Mammary epithelial cell (primary cell): ENCODE measurements at places on chromosomes 7 and 10.

DNA sequence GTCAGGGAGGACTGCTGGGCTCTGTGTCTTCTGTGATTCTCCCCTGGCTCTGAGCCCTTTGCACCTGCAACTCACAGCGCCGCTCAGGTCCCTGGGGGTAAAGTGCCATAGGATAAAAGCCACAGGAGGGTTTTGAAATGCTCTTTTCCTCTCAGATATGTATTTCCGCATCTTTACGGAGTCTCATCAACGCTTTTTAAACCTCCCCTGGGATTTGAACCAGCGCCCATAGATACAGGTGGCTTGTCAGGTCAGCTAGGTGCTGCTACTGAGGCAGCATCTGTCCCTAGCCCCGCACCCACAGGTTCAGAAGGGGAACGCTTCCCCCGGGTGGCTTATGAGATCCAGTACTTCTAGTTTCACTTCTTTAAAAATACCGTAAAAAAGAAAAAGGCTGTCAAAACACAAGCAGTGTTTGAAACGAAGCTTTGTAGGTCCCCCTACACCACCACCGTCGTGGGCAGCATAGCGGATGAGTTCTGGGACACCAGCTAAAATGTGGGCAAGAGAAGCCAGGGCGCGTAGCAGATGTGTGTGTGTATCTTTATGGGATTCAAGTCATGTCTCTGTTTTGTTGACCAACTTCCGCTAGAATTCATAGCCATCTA, 173.5 kb downstream of the CUX1 start:
- DNase-seq: no peak

DNA sequence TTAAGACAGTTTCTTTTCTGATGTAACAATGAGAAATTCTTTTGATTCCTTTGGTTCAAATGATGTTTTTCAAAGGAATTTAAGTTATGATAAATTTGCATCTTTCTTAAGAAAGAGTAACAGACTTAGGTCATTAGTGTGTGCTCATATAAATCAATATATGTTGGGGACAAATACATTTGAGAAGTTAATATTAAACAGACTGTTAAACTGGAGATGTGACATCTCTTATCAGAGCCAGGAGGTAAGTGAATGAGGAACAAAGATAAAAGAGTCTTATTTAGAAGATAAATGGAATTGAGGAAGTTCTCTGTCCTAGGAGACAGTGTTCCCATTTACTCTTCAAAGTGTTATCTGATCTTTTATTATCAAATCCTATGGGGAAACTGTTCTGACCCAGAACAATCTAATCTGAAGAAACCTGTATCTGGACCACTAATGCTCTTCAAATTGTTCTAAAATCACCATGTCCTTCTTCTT, 104.8 kb upstream of the LAMB4 start:
- no peak for DNase-seq

DNA sequence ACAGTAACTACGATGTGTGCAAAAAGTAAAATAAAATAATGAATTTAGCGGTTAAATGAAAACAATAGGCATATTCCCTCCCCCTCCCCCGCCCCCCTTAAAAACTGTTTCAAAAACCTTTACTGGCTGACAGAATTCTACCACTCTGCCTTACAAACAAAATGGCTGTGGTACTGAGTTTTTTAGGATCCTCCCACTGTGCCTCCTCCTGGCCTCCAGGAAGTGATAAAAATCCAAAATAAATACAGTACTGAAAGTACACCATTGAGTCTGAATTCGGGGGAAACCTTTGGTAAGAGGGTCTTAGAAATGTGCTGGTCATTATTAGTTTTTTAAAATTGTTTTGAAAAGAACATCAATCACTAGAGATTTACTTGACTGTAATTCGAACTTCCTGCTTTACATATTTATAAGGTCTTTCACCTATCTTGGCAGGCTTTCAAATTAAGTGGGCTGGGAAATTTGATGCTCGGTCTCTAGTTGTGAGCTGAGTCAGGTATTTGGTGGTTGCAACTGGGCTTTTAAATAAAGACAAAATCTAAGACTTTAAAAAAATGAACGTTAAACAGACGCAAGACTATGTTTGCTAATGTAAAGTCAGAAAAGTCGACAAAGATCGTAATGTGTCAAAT, 32.5 kb upstream of the EPC1 start:
- DNase-seq: peak; percentile 50

DNA sequence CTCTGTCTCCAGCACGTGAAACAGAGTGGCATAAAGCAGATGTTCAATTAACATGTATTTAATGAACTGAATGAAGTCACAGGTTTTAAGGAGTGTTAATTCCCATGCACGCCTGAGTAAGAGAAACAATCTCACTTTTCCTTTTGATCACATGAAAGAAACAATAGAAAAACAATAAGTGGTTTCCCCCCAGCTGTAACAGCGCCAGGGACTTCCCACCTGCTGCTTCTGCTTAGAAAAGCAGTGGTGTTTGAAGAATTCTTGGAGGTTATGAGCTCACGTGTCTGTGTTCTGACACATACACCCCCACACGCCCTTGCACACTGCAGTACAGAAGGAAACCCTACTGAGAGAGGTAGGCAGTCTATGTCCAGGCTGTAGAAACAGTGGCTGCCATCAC, 51.3 kb upstream of the FRMD4A start:
- no peak for DNase-seq

- DNase-seq: no peak
These were observed 247.8 kb upstream of the FOXK1 start for GRCh38 chr7:4434306-4434705.
